Stimulated activated CD4-positive, alpha-beta T cell treated with anti-CD3 and anti-CD28 coated beads, Interleukin-1b, Interleukin-23, amount 100 ng/mL, for 4 hours (primary cell): ENCODE measurements at places on chromosomes 3 and 15.

DNA sequence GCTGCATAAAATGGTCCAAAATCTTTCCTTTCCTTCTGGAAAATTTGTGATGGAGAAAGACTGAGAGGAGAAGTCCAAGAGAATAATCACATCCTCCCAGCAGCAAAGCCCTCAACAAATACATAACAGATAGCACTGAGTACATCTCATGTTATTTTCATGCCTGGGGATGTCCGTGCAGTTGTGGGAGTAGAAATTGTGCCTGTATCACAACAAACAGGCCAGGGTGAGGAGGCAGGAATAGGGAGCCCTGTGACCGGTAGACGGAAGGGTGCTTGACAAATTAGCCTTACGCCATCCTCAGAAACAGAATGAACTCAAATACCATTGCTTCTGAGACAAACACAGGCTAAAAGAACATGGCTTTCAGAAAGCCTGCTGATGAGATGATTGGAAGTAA lies 333.2 kb upstream of the UMPS start:
- DNase-seq, result no peak

DNA sequence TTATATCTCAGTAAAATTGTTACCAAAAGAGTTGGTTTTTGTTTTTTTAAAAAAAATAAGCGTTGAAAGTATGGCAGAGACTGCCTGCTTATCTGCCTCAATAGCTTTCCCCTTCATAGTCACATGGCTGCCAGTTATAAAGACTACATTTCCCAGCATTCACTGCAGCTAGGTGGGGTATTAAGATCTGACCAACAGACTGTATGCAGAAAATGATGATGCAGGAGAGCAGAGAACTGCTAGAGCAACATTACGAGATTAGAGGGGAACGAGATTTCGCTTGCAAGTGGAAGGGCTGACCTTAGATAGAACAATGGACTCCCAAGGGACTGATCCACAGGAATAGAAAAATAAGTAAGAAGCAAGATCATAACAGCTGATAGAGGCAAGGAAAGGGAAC lies 14.3 kb downstream of the RHOA start:
- DNase-seq, result no peak

DNA sequence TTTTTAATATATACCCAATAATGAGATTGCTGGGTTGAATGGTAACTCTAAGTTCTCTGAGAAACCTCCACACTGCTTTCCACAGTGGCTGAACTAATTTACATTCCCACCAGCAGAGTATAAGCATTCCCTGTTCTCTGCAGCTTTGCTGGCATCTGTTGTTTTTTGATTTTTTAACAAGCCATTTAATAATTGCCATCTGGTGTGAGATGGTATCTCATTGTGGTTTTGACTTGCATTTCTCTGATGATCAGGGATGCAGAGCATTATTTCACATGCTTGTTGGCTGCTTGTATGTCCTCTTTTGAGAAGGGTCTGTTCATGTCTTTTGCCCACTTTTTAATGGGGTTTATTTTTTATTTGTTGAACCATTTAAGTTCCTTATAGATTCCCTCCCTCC lies 75.0 kb upstream of the EPHB3 start:
- DNase-seq, result no peak

GRCh38 chr15:28075573-28075972 lies 23.5 kb downstream of the OCA2 start:
- DNase-seq, result no peak

GRCh38 chr3:140092848-140093536 lies 158.0 kb downstream of the CLSTN2 start:
- no peak for DNase-seq
